ENCODE measurements at places on chromosomes 1 and 21.

GRCh38 chr1:203906932-203907331, 45.5 kb downstream of the SNRPE start:
- DNase-seq = no peak

DNA sequence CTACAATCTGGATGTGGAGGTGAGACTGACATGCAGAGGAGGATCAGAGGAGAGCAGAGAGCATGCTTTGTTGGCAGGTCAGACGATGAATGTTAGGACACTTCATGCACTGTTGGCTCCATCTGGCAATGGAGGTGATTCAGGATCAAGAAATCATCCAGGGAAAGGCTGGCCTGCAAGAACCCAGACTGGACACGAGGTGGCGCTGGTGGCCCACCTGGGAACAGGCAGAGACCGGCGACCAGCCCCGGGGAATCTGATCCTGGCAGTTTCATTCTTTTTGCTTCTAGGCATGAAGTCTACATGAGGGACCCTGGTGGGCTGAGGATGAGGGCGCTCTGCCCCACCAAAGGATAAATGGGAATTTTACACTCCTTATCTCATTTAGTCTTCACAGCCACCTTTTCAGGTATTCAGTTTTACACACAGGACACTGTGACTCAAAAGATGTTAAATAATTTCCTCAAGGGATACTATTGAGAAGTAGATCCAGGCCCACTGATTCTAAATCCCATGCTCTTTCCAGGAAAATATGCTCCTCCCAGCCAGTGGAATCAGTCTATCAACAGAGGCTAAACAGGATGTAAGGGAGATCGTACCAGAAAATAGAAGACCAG, 26.2 kb upstream of the SCMH1 start:
- DNase-seq = peak; percentile 18

- DNase-seq = no peak
Observed at GRCh38 chr1:63173161-63173560, 149.2 kb upstream of the FOXD3 start.

- no peak for DNase-seq
Observed at GRCh38 chr1:112146201-112146715, 156.8 kb upstream of the KCND3 start.

- no peak for DNase-seq
Observed at GRCh38 chr1:114259511-114260160, 106.0 kb upstream of the SYT6 start.

DNA sequence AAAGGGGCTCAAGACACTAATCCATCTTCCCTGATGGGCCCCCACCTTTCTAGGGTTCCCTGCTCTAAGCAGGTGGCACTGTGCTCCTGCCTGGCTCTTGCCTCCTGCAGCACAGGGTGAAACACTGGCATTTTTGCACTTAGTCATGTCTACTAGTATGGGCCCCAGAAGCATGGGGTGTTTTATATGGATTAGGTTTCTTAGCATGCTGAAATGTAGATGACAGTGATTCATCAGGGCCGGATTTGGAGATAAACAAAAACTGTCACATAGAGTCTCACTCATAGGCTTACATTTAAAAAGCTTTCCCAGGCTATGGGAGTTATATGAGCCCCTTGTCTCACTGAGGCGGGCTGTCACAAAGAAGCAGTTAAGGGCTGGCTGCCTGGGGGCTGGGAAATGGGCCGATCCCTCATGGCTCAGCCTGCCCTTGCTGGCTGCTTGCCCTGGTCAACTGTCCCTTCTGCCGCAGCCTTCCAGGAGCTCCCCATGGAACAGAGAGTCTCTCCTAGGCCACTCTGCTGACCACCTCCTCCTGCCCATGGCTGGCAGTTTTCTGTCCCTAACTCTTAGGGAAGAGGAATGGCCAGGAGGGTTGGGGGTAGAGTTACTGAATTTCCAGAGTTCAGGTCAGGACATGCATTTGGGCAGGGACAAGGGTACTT, 6.5 kb downstream of the GALNT2 start:
- DNase-seq = no peak

DNA sequence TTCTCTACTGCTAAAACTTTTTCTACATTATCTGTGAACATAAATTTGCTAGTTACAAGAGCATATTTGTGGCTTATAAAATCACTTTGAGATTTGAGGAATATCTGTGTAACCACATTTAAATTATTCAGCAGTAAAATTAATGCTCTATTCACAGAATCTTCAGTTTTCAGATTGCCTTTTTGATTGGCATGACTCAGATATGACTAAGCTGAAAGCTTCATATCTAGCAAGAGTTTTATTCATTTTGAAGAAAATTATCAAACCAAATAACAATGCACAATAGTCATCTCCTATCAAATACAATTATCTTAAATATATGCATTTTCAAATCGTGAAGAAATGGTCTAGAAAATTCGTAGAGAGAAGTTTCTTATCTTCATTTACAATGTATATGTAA, 1498.2 kb upstream of the B3GALT2 start:
- DNase-seq = no peak

GRCh38 chr1:32652244-32652962, 1.4 kb downstream of the RBBP4 start:
- no peak for DNase-seq

- no peak for DNase-seq
Observed at GRCh38 chr1:214476986-214477870, 74.2 kb downstream of the PTPN14 start.

DNA sequence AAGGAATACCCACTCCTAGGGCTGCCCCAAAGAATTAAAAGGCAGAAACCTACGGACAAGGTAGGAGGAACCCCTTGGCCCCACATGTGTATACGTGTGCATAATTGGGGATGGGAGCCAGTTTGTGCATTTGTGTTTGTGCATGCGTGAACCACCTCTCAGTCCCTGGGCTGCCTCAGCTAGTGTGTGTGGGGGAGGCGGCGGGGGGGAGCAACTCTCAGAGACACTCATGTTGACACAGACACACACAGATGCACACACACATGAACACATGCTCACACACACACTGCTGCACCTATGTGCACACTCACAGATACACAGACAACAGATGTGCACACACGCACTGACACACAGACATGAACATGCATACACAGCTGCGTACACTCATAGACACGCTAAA, 5.1 kb downstream of the LDLRAD1 start:
- no peak for DNase-seq

DNA sequence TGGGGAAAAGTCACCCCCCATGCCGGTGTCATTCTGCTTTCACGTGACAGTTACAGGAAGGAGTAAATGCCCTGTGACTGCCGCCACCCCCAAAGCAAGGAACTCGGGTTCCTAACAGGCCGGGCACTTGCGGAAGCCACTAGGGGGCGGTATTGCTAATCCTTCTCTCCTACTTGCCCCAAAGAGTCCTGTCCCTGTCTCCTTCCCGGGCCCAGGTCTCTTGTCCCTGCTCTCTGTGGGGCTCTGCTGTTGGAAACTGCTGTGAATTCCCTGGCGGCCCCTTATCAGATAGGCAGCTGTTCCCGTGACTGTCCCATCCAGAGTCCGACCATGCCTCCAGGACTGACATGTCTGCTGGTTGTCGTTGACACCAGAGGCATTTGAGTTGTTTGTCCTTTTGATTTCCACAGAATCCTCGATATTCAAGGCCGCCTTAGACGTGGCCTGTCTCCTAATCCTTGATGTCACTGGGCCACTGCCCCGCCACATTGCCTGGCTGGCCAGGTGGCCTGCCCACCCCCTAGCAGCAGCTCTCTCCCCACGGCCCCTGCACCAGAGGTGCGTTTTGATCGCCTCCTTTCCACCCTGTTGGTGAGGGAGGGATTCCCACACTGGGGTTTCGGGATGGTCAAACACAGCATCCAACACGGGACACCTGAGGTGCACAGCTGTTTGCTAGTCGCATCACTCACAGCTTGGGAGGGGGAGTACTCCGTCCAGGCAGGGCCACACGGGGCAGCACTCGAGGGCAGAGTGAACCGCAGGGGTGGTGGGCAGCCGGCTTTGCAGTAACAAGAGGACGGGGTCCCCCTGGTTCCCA, 37.3 kb downstream of the CHAF1B start:
- no peak for DNase-seq

Measured in NCI-H2081 treated with DMSO at 0.1 percent for 48 hours (cell line).